Heart right ventricle (tissue), 16 donors: ENCODE measurements at places on chromosomes 6 and 20. TPM values are rescaled to one million over a fixed set of nuclear protein-coding genes. Genes with fewer than 3 reads are reported as not detected.

- no peaks in the 10 kb centered on the region for H3K27me3 ChIP-seq
- no peak overlapping the region for H3K27ac ChIP-seq
- H3K4me3 ChIP-seq: no peak overlapping the region
- DNase-seq: no peak
Observed at GRCh38 chr6:101689695-101690094, 296.2 kb downstream of the GRIK2 start.

DNA sequence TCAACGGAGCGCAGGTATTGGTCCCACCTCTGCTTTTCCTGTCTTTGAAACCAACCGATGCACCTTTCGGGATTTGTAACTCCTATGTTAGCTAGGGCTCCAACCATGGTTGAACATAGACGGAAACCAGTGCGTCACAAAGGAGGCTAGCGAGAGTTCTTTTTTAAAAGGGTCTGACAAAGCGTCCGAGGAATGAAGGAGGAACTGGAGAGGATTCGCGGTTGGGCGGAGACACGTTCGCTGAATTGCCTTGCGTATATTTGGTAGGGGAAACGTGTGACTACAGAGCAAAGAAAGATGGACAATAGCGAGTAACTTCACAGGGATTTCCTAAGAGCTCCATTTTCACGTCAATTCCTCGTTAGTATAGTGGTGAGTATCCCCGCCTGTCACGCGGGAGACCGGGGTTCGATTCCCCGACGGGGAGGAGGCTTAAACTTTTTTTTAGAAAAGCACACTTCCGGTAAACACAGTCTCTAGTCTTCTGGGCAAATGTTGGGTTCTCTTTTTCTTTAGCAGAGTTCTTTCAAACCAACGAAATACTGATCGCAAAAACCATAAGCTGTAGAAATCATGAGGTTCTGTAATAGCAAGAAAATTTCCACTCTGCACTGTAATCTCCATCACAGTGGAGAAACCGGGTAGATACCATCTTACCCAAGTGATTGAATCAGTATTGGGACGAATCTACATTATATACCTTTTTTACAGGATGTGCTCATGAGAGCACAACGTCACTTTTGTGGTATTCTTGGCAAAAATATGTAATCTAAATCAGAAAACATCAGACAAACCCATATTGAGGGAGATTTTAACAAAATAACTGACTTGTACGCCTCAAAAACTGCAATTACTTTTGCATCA, 6.6 kb upstream of the ZNF184 start:
- H3K4me1 ChIP-seq: no peaks in the 10 kb centered on the region
- DNase-seq: peak; percentile 76
- no peaks in the 10 kb centered on the region for H3K36me3 ChIP-seq
- peak overlapping the region; percentile 92 for H3K27ac ChIP-seq
- no peaks in the 10 kb centered on the region for H3K27me3 ChIP-seq
- H3K4me3 ChIP-seq: peak overlapping the region; percentile 64

Gene SERAC1
- total RNA-seq: 5.4 TPM

Gene CCM2L
- 7.6 TPM for total RNA-seq

- no peak for DNase-seq
- H3K27me3 ChIP-seq: no peaks in the 10 kb centered on the region
- H3K4me3 ChIP-seq: no peak overlapping the region
- H3K27ac ChIP-seq: peak overlapping the region; percentile 59
Observed at GRCh38 chr6:168533414-168533813, 92.4 kb downstream of the SMOC2 start.

DNA sequence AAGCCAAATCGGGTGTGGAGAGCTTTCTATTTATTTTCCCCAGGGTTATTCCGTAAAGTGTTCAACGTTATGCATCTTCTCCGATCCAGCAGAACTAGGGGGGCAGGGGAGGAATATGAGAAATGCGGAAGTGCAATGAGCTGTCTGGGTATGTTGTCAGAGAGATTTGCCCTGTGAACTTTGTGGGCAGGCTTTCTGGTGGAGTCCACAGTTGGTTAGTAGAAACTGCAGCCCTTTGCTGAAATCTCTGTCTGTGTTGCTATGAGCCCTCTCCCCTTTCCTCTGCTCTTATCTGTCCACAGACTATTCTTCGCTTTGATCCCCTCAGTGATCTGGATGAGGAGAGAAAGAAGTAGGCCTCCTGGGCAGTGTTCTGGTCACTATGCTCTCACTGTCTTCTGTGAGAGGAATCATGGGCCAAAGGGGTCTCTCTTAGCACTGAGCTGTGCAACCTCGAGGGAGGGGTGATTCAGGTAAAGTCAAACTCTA, 158.9 kb upstream of the FUT9 start:
- no peaks in the 10 kb centered on the region for H3K36me3 ChIP-seq
- no peaks in the 10 kb centered on the region for H3K27me3 ChIP-seq
- H3K4me3 ChIP-seq: no peak overlapping the region
- DNase-seq: no peak

Gene BPIFA1
- not detected for total RNA-seq

Gene MEP1A
- not detected for total RNA-seq

DNA sequence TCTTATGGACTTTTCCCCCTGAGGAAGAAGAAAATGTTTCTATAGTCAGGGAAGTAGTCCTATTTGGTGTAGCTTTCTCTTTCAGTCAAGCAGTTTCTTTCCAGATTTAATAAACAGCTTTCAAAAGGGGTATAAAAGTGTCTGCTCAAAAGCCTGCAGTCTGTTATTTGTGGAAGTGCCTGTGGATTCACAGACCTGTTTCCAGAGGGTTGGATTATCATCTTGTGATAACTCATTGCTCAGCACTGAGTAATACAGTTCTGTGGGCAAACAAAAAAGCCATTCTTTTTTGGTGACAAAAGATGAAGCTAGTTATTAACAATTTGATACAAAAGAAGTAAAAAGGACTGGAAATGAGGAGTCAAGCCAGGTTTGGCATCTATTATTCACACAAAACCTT, 358.2 kb upstream of the ID4 start:
- no peaks in the 10 kb centered on the region for H3K4me1 ChIP-seq
- no peak overlapping the region for H3K27ac ChIP-seq
- DNase-seq: no peak
- no peaks in the 10 kb centered on the region for H3K27me3 ChIP-seq
- H3K4me3 ChIP-seq: no peak overlapping the region
- no peaks in the 10 kb centered on the region for H3K36me3 ChIP-seq

- H3K4me1 ChIP-seq: no peaks in the 10 kb centered on the region
- no peak for DNase-seq
- H3K27ac ChIP-seq: no peak overlapping the region
- no peaks in the 10 kb centered on the region for H3K27me3 ChIP-seq
- no peak overlapping the region for H3K4me3 ChIP-seq
Observed at GRCh38 chr20:24634855-24635254, 165.4 kb downstream of the SYNDIG1 start.

- no peak for DNase-seq
- no peaks in the 10 kb centered on the region for H3K36me3 ChIP-seq
- H3K27me3 ChIP-seq: peaks cover 39% of the 10 kb centered on the region
- H3K4me1 ChIP-seq: no peaks in the 10 kb centered on the region
Observed at GRCh38 chr6:1043458-1043836, 268.5 kb upstream of the FOXQ1 start.

DNA sequence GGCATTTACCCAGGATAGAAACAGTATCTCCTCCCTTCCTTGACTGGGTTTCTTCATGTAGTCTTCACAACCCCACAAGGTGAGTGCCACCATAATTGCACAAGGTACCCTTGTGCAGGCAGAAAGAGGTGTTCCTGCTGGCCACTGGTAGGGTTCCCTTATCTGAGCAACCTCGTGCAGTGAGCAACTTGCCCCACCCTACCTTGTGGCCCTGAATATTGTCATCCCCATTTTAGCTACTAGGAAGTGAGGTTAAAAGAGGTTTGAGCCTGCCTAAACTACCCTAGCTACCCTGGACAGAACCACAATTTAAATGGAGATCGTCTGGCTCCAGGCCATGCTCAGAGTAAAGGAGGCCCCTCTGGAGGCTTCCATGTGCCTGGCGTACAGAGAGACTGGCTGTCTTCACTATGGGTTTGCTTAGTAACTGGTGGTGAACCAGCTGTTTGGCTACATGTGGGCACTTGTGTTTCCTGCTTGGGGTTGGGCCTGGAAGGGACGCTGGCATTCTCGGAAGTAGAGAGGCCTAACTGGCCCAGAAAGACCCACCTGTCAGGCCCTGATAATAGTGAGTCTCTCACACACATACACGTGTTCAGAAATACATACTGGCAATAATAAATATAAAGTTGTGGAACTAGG, 148.8 kb downstream of the LRFN2 start:
- no peak for DNase-seq
- H3K27ac ChIP-seq: no peak overlapping the region
- H3K27me3 ChIP-seq: peaks cover 42% of the 10 kb centered on the region
- H3K4me1 ChIP-seq: no peaks in the 10 kb centered on the region
- H3K36me3 ChIP-seq: no peaks in the 10 kb centered on the region
- no peak overlapping the region for H3K4me3 ChIP-seq

DNA sequence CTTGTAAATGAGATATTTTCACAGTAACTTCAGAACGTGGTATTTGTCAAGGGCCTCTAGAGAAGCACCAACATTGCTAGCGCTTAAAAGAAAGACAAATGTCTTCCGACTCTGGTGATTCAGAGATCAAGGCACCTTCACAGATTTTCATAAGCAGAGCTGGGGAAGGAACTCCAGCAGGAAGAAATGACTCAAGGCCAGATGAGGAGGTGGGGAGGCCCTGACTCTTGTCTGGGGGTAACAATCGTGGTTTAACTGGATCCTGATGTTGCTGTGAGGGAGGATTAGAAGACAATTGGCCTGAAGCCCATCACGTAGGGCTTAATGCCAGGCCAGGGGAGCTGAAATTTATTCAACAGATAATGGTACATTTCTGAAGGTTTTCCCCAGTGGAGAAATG, 122.9 kb upstream of the QKI start:
- peak overlapping the region; percentile 45 for H3K27ac ChIP-seq
- no peaks in the 10 kb centered on the region for H3K36me3 ChIP-seq
- H3K4me1 ChIP-seq: peaks cover 3% of the 10 kb centered on the region
- H3K4me3 ChIP-seq: no peak overlapping the region
- no peaks in the 10 kb centered on the region for H3K27me3 ChIP-seq
- no peak for DNase-seq

DNA sequence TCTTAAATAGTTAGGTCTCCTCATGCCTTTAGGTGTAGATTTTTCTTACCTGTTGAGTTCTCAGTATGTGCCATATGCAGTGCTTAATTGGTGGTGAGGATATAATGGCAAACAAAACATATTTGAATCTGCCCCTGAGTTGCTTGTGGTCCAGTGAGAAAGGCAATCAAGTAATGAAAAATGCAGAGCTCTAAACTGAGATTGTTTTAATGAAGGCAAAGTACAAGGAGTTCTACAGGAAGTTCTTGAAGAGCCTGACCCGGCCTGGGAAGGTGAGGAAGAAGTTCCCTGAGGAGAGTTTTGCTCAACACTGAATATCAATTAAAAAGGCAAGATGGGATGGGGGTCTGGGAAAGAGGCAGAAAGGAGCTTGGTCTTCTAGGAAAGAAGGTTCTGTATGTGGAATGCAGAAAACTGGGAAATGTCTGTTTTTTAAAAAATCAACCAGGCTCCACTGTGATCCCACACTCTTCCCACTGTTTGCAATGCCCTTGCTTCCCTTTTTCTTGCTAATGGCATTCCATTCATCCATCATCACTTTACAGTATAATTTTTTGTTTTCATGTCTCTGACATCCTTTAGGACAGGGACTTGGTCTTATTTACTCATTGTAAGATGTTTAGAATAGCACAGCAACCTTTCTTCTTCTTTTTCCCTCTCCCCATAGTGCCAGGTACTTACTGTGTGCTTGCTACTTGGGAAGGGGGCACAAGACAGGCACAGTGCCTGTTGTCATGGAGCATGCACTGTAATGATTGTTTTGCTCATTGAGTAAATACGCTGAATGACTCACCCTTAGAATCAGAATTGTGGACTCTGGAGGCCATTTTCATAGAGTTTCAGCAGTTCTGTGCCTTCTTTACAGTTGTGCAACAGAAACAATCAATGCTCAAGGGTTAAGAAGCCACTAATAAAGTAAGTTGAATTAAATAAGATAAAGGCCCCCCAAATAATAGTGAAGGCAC, 64.3 kb downstream of the ANKS1A start:
- H3K27ac ChIP-seq: peak overlapping the region; percentile 19
- H3K4me1 ChIP-seq: peaks cover 53% of the 10 kb centered on the region
- H3K27me3 ChIP-seq: no peaks in the 10 kb centered on the region
- H3K4me3 ChIP-seq: no peak overlapping the region

GRCh38 chr6:37042150-37042549, 36.7 kb downstream of the FGD2 start:
- no peak overlapping the region for H3K27ac ChIP-seq
- no peaks in the 10 kb centered on the region for H3K27me3 ChIP-seq
- H3K36me3 ChIP-seq: no peaks in the 10 kb centered on the region
- DNase-seq: no peak

DNA sequence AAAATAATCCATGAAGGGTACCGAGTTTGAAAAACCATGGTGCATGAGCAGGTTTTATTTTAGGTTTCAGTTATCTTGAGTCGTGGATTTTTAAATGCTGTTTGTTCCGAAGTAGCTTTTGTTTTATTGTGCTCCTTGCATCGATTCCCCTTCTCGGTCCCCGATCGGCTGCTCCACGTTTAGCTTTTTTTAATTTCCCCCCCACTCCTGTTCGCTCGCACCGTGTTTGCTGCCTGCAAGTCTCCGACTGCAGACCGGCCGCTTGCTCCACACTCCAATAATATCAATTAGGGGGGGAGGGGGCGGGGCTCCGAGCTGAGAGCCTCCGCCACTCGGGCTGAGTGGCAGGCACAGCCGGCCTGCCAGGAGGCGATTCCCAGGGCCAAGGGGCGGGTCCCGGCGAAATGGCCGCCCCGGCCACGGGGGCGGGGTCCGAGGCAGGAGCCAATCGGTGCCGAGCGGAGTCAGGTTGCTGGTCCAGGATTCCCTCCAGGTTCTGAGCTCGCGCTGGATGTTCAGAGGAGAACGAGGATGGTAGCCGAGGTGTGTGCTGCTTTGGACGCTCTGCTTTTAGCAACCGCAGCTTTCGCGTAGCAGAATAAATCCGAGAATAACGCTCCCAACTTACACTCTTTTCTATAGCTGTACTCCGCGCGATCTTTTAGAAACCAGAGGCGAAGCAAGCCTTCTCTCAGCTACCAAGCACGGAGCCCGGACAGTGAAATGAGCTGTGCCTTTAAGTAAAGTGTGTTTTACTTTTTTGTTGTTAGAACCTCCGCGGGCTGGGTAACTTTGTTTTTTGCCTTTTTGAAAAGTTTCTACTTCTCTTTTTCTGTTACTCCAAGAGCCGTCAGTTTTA, at the start of gene EPHA7:
TSS of gene EPHA7 (minus strand) at position 256 of the 859 bp plus-strand sequence. CDS start at position 38, 218 bp downstream.
- no peaks in the 10 kb centered on the region for H3K36me3 ChIP-seq
- H3K4me1 ChIP-seq: peaks cover 38% of the 10 kb centered on the region
- peak; percentile 91 for DNase-seq
- peak within 1 kb of the TSS; percentile 57 for H3K27ac ChIP-seq
- H3K27me3 ChIP-seq: peaks cover 76% of the 10 kb centered on the region

Gene POPDC3
- total RNA-seq: 31.1 TPM

GRCh38 chr20:32914031-32914430, 55.3 kb downstream of the EFCAB8 start:
- DNase-seq: no peak
- no peaks in the 10 kb centered on the region for H3K4me1 ChIP-seq
- H3K27me3 ChIP-seq: no peaks in the 10 kb centered on the region
- no peaks in the 10 kb centered on the region for H3K36me3 ChIP-seq

Gene BCAS1
- total RNA-seq: not detected

Gene BPIFB4
- not detected for total RNA-seq

Gene LPA
- not detected for total RNA-seq

- no peaks in the 10 kb centered on the region for H3K36me3 ChIP-seq
- H3K4me1 ChIP-seq: peaks cover 3% of the 10 kb centered on the region
- H3K4me3 ChIP-seq: no peak overlapping the region
- no peak overlapping the region for H3K27ac ChIP-seq
Observed at GRCh38 chr6:47109281-47109680, 67.1 kb upstream of the ADGRF1 start.

GRCh38 chr20:22466447-22467171, 117.8 kb downstream of the FOXA2 start:
- H3K4me3 ChIP-seq: no peak overlapping the region
- no peak overlapping the region for H3K27ac ChIP-seq
- no peak for DNase-seq
- H3K4me1 ChIP-seq: no peaks in the 10 kb centered on the region
- peaks cover 21% of the 10 kb centered on the region for H3K27me3 ChIP-seq
